ENCODE measurements at places on chromosomes 12 and 14.

DNA sequence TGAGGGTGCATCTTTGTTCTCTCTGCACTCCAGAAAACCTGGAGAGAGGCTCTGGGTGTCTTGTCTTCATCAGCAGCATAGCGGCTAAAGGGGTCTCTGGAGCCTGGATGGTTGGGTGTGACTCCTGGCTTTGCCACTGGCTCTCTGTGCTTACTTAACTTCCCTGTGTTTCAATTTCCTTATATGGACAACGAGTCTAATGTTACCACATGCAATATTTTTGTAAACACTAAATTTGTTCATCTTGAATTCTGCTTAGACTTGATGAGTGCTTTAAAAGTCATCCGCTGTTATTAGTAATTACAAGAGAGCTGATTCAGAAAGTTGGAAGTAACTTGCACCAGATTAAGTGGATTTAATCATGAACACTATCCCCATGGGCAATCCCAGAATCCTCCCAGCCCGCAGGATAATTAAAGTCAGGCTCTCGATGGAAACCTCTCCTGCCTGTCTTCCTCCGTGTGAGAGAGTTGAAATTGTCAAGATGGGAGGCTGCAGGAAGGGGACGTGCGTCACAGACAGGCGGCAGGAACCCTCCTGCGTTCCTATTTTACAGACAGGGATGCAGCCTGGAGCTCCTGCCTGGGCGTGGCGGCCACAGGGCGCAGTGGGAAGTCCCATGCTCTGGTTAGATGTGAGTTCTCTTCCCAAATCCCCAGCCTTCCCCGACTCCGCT is 201.2 kb downstream of the TTC8 start:
- no peak for DNase-seq

GRCh38 chr12:59084511-59085375 is 164.4 kb upstream of the LRIG3 start:
- DNase-seq: no peak

DNA sequence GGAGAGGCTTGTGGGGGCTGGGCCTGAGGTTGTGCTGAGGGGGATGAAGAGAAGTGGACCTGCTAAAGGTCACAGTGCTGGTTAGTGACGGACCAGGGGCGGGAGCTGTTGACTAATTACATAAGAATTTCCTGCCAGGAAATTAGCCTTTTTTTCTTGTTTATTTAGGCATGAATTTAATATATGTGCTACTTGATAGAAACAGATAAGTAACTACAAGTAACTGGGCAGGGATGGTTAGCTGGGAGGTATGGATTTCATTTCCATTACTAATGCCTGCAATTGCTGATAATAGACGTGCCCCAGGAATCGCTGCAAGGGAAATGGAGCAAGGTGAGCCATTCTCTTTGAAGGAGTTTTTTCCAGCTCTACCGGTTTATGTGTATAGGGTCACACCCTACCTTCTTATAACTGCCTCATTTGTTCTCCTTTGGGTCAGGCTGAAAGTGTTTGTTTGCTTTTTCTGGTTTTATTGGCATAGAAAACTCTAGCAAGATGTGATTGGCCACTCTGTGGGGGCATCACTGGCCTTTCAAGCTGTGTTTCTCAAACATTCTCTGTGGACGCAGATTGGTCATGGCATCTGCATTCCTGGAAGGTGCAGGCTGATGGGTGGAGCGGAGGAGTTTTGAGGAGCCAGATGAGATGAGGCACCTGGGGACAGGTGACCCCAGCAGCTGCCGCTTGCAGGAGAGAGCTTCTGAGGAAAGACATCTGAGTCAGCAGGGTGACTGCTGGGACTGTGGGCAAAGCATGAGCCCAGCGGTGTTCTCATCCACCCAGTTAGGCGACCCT is 19.0 kb upstream of the GPRC5A start:
- DNase-seq: peak; percentile 84

GRCh38 chr12:78018171-78018910 is 187.6 kb downstream of the NAV3 start:
- DNase-seq: no peak

GRCh38 chr12:66999141-66999540 is 270.0 kb upstream of the CAND1 start:
- no peak for DNase-seq

DNA sequence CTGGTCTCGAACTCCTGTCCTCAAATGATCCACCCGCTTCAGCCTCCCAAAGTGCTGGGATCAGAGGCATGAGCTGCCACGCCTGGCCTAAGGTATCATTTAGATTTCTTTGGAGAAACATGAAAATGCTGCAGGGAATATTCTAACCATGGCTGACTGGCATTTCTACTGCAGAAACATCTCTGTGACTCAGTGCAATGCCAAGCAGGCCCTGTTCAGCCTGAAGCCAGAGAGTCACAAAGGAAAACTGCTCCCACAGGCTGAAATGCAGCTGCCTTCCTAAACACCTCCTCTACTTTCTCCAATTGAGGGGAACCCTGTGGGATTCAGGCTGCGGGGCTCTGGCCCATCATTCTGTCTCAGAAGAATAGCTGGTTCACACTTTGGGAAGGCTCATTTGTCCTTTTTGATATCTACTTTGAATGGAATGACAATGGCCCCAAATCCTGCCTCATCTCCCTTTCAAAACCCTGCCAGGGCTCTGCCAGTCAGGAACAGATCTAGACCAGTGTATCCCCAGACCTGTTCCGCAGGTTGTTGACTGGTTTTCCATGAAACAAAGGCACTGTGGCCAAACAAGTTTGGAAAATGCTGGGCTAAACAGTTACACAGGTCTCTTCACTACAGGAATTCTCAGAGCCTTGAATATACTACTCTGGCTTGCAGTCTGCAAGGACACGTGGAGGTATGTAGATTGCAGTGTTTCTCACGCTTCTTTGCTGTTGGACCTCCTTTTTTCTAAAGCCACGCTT is 7.8 kb downstream of the C12orf43 start:
- no peak for DNase-seq

DNA sequence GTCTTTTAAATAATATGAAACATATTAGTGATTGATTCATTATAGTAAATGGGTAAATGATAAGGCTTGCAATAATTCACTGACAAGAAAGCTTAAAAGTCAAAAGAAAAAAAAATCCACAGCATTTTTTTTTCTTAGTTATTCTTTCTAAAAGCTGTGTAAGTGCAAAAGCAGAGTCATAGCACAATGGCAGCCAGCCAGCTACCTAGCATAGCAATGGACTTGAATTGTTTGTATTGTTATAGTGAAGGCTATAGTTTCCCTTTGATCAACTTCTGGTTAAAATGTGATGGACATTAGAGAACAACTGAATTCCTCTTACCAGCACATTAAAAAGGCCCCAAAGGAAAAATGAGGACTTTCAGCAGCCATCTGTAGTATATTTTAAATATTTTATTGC is 232.1 kb downstream of the NAV3 start:
- peak; percentile 90 for DNase-seq

DNA sequence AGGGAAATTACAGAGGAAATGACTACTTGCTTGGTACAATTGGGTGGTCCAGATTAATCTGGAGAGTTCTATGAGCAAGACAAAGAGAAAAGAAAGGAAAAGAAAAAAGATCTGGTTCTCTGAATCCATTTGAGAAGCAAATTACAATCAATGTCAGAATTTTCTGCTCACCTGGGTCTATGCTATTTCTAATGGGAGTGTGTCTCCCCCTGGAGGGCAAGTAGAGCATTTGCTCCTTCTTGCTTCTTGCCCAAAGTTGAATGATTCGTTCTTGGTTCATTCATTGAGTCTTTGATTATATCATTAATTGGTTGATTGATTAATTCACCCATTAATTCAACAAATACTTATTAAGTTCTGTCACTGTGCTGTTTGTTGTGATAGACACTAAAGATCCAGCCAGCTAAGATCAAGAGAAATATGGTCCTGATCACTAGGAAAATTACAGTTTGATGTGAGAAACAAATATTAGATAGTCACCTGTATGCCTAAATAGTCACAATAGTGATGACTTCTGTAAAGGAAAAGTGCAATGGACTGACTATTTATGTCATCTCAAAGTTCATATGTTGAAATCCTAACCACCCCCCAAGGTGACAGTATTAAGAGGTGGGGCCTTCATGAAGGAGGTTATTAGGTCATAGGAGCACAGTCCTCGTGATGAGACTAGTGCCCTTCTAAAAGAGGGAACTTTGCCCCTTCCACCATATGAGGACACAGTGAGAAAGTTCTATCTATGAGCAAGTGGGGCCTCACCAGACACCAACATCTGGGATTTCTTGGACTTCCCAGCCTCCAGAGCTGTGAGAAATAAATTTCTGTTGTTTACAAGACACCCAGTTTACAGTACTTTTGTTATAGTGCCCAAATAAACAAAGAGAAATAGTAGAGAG is 8.0 kb upstream of the ASB8 start:
- DNase-seq: peak; percentile 82

DNA sequence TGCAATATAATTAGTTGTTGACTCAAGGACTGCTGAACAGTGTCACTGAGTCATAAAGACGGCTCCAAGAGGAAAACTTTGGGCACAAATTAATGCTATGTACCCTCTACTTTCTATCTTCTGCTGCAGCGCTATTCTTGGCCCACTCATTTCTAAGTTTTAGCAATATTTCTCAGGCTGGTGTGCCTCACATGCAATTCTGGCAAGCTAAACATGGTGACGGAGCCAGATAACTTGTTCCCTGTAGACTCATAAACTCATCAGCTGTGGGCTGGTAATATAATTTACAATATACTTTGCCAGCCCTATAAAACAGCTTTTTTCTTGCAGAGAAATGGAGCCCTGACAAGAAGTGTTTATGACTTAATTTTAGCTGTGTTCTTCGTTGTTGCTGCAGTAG is 615.1 kb downstream of the NRXN3 start:
- no peak for DNase-seq

- no peak for DNase-seq
Observed at GRCh38 chr14:24164518-24164991, 3.5 kb downstream of the IRF9 start.

DNA sequence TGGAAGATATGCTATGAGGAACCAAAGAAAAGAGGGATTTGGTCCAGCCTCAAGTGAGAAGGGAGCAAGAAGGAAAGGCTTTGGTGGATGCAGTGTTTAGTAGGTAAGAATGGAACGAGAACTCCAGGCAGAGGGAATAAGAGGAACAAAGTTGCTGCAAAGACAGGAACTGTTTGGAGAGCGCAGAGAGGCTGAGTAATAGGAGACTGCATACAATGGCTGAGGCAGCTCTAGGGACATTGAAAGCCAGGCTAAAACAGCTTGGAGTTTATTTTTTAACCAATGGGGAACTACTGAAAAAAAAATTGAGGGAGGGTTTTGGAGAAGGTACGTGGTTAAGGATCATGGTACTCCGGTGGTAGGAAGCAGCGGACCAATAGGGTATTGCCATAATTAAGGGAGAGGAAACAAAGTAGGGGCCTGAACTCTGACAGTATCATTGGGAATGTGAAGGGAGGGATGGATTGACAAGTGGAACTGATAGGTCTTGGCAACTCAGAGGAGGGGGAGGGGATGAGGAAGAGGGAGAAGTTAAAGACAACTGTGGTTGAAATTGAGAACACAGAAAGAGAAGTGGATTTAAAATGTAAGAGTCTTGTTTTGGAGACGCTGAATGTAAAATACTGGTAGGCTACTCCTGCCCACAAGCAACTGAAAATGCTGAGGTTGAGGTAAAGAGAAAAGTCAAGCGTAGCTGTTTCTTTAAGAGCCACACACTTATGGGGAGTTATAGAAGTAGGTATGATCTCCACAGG is 4.8 kb downstream of the ASCL4 start:
- no peak for DNase-seq

DNA sequence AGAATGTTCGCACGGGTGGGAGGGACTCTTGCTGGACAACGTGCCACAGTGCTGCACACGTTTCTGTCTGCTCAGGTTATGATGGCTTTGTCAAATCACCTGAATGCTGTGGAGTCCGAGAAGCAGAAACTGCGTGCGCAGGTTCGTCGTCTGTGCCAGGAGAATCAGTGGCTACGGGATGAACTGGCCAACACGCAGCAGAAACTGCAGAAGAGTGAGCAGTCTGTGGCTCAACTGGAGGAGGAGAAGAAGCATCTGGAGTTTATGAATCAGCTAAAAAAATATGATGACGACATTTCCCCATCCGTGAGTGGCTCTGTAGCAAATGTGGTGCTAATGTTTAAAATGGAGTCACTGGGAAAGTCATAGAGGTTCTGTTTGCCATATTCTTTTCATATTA is 28.5 kb downstream of the KLC1 start:
- DNase-seq: peak; percentile 59

GRCh38 chr12:12837025-12837812 is 24.1 kb downstream of the DDX47 start:
- peak; percentile 88 for DNase-seq

DNA sequence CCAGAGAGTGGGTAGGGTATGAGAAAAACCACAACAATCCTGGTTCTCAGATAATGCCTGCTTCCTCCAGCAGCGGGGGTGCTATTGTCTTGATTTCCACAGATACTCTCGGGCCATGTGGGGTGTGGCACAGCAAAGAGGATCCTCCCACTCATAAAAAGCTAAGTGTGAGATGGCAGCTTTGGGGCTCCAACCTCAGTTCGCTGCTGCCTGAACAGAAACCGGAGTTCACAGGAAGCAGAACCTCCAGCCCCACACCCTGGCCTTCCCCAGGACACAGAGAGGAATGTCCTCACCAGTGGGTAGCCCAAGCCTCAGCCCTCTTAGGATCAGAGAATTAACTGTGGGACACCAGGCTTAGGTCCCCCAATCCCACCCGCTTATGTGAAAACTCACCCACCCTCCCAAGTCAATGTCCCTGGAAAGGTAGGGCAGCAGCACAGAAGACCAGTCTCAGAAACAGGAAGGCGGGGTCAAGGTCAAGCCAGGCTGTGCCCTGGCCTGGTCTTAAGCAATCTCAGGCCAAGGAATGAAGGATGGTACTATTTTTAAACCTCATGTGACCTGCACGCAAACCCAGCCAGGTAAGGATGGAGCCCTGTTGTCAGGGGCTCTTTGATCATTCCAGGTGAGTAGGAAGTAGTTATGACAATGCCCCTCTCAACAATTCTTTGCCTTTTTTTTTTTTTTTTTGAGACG is 9.0 kb downstream of the KCTD10 start:
- peak; percentile 67 for DNase-seq

DNA sequence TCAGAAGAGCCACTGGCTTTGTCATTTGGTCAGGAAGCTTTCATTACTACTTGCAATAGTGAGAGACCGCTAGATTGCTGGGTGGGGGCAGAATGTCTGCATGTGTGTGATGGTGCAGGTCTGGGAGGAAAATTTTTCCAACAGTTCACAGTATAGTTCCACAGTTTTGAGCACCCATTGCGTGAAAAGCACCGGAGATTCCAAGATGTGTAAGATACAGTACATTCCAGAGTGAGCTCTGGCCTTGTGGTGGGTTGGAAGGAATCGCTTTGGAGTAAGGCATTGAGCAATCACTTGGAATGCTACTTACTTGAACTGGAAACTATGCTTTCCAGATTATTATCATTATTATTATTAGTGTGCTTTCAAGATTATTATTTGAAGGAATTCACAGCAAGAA is 47.6 kb upstream of the FRMD6 start:
- no peak for DNase-seq

All from dermis blood vessel endothelial cell (primary cell).